ENCODE measurements at places on chromosomes 2 and 18. TPM values are rescaled to one million over a fixed set of nuclear protein-coding genes. Genes with fewer than 3 reads are reported as not detected.

- ATAC-seq = no peak
Observed at GRCh38 chr18:13493725-13494124, 232.6 kb downstream of the FAM210A start.

- ATAC-seq = no peak
Observed at GRCh38 chr18:39872651-39873050, 2082.4 kb upstream of the PIK3C3 start.

DNA sequence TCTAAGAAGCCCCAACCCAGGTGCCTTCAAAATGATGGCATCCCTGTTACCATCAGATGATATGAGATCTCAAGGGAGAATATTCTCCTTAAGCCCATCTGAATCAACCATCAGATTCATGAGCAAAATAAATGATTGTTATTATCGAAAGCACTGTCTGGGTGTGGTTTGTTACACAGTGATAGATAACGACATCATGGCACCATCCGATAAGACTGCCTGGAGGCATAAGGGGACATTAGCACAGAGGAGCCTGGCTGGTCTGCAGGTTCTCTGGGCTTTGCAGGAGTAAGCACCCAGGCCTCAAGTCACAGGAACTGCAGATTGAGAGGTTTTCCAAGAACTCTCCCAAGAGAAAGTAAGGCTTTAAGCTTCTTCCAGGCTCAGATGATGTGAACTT lies 15.6 kb downstream of the BMP10 start:
- no peak for ATAC-seq

- ATAC-seq = no peak
Observed at GRCh38 chr2:212237350-212238095, 301.1 kb downstream of the ERBB4 start.

GRCh38 chr18:54828281-54828881 lies at the start of gene RAB27B:
RAB27B (plus strand) TSS chr18:54828477; CDS start chr18:54877586, 49,109 bp downstream.
- ATAC-seq = peak; percentile 71

DNA sequence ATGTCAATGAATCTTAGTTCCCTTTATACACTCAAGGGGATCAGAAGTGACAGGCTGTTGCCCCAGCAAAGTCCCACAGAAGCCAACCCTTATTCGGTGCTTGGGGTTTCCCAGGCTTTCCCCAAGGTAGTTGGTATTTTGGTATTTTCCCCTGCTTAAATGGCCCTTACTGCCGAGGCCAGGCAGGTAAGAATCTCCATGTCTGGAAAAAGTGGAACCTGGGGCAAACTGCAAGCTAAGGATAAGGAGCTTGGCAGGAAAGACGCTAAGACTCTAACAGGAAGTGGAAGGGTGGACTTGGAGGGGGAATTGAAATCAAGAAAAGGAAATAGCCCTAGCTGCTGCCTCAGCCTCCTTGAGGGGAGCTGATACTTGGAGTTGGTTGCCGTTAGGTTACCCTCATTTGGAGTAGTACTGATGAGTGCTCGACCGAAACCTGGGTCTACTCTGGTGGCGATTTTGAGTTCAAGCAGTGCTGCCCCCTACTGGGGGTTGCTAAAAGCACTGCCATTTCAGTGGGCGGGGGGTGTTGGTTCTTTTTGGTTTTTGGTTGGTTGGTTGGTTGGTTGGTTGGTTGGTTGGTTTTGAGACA lies 3.3 kb upstream of the GPBAR1 start:
- no peak for ATAC-seq

Gene STON1
- 263 TPM for total RNA-seq

Gene ANKRD30B
- total RNA-seq = not detected

Measured in gastroesophageal sphincter (tissue), 4 donors.